HT-29 (cell line): ENCODE measurements at places on chromosomes 6 and 20. TPM values are rescaled to one million over a fixed set of nuclear protein-coding genes. Genes with fewer than 3 reads are reported as not detected.

Gene DNMT3B
- total RNA-seq: 2.4 and 3.0 TPM in 2 replicates

Gene CLVS2
- not detected in 2 replicates for total RNA-seq

Gene KIFC1
- 64.8 and 67.5 TPM in 2 replicates for total RNA-seq

Gene DUSP15
- not detected in 2 replicates for total RNA-seq

Gene RPN2
- 331 and 338 TPM in 2 replicates for total RNA-seq

Gene SAPCD1
- 6.3 and 11.6 TPM in 2 replicates for total RNA-seq

Gene RAB44
- total RNA-seq: not detected in 2 replicates

Gene KLC4
- 47.6 and 58.8 TPM in 2 replicates for total RNA-seq

Gene COL19A1
- total RNA-seq: not detected in 2 replicates

Gene SSTR4
- total RNA-seq: not detected in 2 replicates

Gene SLPI
- total RNA-seq: 9.1 and 13.5 TPM in 2 replicates

Gene NCOA7
- 11.6 and 13.3 TPM in 2 replicates for total RNA-seq

Gene NOX3
- not detected in 2 replicates for total RNA-seq

Gene NHSL1
- 14.1 and 15.6 TPM in 2 replicates for total RNA-seq

Gene VNN1
- total RNA-seq: 3.1 and 3.6 TPM in 2 replicates

Gene TMEM217
- total RNA-seq: 1.4 and 1.8 TPM in 2 replicates

Gene ENPP4
- total RNA-seq: 2.0 and 3.4 TPM in 2 replicates

Gene GHRH
- total RNA-seq: not detected in 2 replicates

Gene PIGU
- total RNA-seq: 28.9 and 36.2 TPM in 2 replicates

Gene HSD17B8
- 28.0 and 35.8 TPM in 2 replicates for total RNA-seq

Gene THBD
- total RNA-seq: not detected in 2 replicates

Gene MRAP2
- total RNA-seq: 7.6 and 10.5 TPM in 2 replicates

Gene DBNDD2
- 66.6 and 84.8 TPM in 2 replicates for total RNA-seq

Gene MAP3K5
- 10.9 and 11.8 TPM in 2 replicates for total RNA-seq

Gene WFDC5
- total RNA-seq: not detected in 2 replicates

Gene NKX2-2
- total RNA-seq: 0.16 TPM in 1 of 2 replicates, not detected in the other

Gene RANBP9
- 13.0 and 15.1 TPM in 2 replicates for total RNA-seq

Gene TXLNB
- total RNA-seq: not detected in 2 replicates

Gene KCNK16
- total RNA-seq: not detected in 2 replicates

Gene VSX1
- not detected in 2 replicates for total RNA-seq

Gene NKX2-4
- not detected in 2 replicates for total RNA-seq

Gene CPXM1
- total RNA-seq: not detected in 2 replicates

Gene DHX16
- 43.2 and 43.8 TPM in 2 replicates for total RNA-seq

Gene CCDC28A
- 8.4 and 11.6 TPM in 2 replicates for total RNA-seq
